A549 treated with dexamethasone at 1 μM for 4 hours (cell line): ENCODE measurements at places on chromosomes 5 and 9. TPM values are rescaled to one million over a fixed set of nuclear protein-coding genes. Genes with fewer than 3 reads are reported as not detected.

The ADGRD2 gene
- total RNA-seq, result not detected in 5 replicates

The GPR151 gene
- total RNA-seq, result not detected in 5 replicates

The RANBP3L gene
- total RNA-seq, result not detected in 5 replicates

The GCNT4 gene
- 0.26 to 0.33 TPM (median 0.31 TPM) in 5 replicates for total RNA-seq

The SLC4A9 gene
- total RNA-seq, result 0.04 TPM in 1 of 5 replicates, not detected in the others

The IL4 gene
- total RNA-seq, result not detected in 5 replicates

The PIP5K1B gene
- total RNA-seq, result not detected in 5 replicates

The HACD4 gene
- total RNA-seq, result 0.85 to 1.3 TPM (median 1.0 TPM) in 5 replicates

The BRINP1 gene
- 0.11 to 0.39 TPM (median 0.20 TPM) in 5 replicates for total RNA-seq

The PCDHA10 gene
- total RNA-seq, result under 0.01 to 0.05 TPM (median 0.02 TPM) in 3 of 5 replicates, not detected in the others

The TMEM174 gene
- not detected in 5 replicates for total RNA-seq

The PCDHB3 gene
- total RNA-seq, result 0.04 to 0.30 TPM (median 0.15 TPM) in 4 of 5 replicates, not detected in the other

The CDX1 gene
- not detected in 5 replicates for total RNA-seq

The ROPN1L gene
- total RNA-seq, result 1.7 to 2.2 TPM (median 2.0 TPM) in 5 replicates

The NEUROG1 gene
- total RNA-seq, result not detected in 5 replicates
